ENCODE measurements at places on chromosomes 6 and 20.
A peak's percentile ranks its signal among the peaks of the same experiment; 100 is the strongest.

DNA sequence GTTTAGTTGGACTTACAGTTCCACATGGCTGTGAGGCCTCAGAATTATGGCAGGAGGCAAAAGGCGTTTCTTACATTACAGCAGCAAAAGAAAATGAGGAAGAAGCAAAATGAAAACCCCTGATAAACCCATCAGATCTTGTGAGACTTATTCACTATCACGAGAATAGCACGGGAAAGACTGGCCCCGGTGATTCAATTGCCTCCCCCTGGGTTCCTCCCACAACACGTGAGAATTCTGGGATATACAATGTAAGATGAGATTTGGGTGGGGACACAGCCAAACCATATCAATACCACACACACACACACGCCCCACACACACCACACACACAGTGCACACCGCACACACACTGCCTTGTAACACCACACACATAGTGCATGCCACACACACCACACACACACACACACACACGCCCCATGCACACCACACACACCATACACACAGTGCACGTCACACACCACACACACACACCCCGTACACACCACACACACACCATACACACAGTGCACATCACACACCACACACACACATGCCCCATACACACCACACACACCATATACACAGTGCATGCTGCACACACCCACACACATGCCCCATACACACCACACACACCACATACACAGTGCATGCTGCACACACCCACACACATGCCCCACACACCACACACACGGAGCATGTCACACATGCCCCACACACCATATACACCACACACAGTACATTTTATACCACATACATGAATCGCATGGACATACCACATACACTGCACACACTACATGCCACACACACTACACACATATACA is 310.5 kb downstream of the TAF4 start:
- DNase-seq: no peak

DNA sequence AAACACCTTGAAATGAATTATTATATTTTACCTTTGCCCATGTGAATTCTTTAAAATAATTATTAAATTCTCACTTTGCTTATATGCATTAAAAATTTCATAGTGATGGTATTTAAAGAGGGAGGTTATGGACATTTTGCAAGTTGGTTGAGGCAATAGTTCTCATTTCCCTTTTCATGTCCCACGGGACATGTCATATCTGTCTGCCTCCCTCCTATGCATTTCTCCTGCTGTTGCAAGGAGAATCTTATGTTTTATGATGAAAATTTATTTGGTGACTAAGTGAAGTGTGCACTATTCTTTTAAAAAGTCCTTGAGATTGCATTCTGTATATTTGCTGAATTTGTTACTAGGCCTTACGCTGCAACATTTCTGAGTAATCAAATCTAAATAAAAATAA is 67.2 kb downstream of the UTRN start:
- no peak for DNase-seq

DNA sequence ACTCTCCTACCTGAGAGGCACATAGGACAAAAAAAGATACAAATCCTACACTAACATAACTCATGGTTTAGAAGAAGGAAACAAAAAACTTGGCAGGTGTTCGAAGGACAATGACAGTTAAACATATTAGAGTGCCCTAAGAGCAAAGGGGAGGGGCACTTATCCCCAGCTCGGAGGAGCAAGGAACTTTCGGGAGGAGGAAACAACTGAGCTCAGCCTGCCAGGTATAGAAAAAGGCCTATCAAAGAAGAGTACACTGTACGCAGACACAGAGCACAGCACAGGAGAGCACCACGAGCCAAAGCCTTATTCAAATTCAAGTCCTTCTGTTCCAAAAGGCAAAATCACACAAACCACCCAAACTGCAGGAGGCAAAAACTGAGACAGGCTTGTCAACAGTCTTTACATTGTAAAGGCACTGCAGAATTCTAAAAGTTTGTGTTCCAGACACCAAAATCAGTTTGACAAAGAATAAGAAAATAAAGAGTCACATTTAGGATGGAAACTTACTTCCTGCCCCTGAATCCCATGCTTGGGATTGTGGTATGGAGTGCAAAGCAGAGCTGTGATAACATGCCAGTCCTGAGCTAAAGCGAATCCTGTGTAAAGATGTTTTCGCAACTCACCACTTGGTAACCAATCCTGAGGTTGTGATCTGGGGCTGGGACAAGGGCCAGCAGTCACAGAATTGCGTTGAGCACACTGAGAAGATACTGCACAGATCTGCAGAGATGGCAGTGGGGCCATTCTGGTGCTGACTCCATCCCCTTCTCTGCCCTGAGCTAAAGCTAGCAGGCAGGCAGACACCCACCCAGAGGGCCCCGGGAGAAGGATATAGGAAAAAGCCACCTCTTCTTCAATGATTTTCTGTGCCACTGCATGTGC is 108.6 kb downstream of the CHD6 start:
- DNase-seq: no peak

- DNase-seq: no peak
These were observed 515.9 kb downstream of the CD83 start for GRCh38 chr6:14633479-14633878.

DNA sequence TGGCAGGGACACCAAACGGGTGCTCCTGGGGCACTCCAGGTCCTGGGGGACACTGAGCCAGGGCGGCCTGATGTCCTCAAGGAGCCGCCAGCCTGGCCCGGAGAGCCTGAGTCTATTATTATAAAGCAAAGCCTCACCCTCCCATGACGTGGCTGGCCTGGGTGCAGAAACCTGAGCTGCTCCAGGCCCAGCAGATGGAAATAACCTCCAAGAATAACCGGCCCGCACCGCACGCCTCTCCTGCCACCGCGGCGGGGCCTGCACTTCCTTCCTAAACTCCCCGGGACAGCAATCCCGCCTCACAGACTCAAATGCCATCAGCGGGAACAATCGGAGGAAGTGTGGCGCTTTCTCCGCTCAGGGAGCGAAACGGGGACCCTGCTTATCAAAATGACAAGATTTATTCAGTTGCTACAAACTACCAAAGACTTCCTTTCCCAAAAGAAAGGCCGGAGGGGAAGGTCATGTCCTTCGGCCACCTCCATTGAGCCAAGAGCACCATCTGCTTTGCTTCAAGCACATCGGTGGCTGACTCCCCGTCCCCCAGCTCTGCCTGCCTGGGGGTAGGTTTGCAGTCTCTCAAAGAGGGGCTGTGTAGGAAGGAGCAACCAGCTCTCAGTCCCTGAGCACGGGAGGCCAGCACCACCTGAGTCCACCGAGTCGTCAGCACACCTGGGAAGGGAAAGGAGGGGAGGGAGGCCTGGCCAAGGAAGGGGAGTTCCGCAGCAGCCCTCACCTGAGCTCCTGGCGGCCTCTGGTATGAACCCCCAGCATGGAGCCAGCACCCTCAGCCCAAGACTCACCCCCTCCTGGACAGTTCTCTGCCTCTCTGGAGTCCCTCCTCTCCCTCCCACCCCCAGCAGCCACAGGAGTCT is 78.6 kb upstream of the QKI start:
- no peak for DNase-seq

GRCh38 chr6:35620706-35621105 is 68.0 kb downstream of the FKBP5 start:
- DNase-seq: no peak

GRCh38 chr20:20859510-20859909 is 147.1 kb upstream of the RALGAPA2 start:
- DNase-seq: no peak

GRCh38 chr6:75893058-75893775 is 144.2 kb downstream of the MYO6 start:
- no peak for DNase-seq

- DNase-seq: no peak
These were observed 14.6 kb downstream of the TJAP1 start for GRCh38 chr6:43491750-43492661.

DNA sequence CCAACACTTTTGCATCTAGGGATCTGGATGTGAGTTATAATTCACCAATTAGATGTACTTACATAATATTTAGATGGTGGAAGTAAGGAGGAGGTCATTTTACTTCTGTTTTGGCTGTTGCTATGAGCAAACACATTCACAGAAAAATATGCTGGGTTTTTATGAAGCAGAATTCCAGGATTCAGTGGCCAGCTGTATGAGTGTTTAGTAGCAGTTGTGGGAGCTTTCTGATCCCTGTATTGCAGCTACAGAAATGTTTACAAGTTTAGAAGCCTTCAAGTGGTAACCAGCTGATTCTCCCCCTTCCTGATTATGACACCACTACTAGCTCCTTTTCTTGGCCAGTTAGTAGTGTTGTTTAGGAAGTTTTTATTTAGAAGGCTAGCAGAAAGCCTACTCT is 177.0 kb downstream of the TENT5A start:
- no peak for DNase-seq

DNA sequence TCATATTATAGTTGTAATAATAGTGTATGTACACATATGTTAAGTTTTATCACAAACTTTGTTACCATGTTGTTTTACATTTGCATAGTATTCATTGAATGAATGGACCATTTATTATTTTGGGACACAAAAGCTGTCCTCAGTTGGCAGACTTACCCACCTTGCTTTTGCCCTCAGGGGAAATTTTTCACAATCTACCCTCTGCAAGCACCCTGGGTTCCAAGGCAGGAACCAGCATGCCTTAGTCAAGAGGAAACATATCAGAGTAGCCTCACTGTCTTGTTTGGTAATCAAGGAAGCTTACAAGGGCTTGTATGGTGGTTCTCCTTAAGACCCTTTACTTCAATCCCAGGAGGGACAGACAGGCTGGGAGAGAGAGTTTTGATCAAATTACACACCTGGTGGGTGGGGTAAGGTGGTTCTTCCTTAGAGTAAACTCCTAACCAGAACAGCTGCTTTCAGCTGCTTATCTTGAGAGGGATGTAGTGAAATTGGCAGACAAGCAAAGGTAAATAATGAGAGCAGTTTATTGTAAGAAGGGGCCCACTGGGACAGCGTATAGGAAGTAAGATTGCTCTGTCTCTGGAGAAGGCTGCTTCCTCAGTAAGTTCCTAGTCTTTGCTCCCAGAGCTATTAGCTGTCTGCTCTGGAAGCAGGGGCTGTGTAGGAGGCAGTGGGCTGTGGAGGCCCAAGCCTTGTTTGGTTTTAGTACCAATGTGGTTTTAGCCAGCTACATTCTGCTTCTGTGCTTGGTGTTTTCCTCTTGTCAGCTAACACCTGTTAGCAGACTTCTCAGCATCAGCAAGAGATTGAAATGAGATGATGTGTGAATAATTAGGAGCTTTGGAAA is 31.1 kb downstream of the BRPF3 start:
- DNase-seq: no peak

DNA sequence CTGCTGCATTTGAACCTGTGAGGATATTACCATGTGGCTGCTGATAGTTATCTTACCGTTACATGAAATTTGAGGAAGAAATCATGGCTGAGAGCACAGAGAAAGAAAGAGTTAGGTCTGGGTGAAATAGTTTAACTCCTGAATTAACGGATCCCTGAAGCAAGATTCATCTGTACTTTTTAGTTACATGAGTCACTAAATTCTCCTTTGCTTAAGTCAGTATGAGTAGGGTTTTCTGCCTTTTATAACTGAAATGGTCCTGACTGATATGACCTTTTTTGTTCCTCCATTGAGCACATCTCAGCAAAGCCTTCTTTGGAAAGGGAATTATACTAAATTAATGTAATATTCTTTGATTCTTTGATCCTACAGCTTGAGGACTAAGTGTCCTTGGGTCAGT is 333.3 kb upstream of the ZFP64 start:
- no peak for DNase-seq

- no peak for DNase-seq
These were observed 68.3 kb upstream of the EXOC2 start for GRCh38 chr6:760982-761955.

- no peak for DNase-seq
These were observed 257.2 kb upstream of the EYS start for GRCh38 chr6:65964261-65964660.

GRCh38 chr20:58889798-58890517 is 37.4 kb downstream of the GNAS start:
- DNase-seq: peak; percentile 17

DNA sequence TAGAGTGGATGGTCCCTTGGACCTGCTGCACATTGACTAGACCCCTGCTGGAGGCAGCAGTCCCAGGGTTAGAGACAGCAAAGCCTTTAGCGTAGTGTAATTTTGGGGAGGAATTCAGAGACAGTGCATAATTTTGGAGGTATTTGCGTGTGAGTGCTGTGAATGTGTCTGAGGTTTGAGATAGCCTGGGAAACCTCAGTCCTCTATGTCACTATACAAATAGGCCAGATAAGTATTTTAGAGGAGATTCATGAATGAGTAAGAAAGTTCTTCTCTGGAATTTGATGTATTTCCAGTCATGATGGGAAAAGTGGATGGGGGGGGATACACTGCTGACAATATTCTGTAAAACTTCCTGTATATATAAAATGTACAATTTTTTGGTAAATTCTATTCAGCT is 25.8 kb upstream of the MTRF1L start:
- DNase-seq: no peak

GRCh38 chr20:18813483-18813882 is at the start of gene SCP2D1:
Gene SCP2D1, plus strand, starts transcription at chr20:18813783. Its CDS starts 33 bp downstream, at chr20:18813816.
- DNase-seq: no peak

- DNase-seq: no peak
These were observed 301.9 kb downstream of the TFAP2A start for GRCh38 chr6:10112871-10113549.

GRCh38 chr6:133965817-133966360 is 12.9 kb downstream of the TBPL1 start:
- no peak for DNase-seq

DNA sequence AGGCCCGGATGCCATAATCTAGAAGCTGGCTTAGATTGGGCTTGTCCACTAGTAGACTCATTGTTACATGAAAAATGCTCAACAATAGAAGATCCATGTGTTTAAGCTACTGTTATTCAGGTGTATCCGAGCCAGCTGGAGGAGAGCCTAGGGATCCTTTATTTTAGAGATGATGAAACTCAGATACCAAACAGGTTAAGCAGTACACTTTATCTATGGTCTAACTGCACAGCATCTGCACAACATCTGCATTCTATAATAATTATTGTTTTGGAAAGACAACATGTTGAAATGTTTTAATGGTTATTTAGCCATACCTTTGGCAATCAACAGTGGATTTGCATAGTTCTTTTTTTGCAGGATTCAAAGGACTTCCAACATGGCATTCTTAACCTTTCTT is 134.1 kb downstream of the RFPL4B start:
- no peak for DNase-seq
